Activated CD8-positive, alpha-beta memory T cell treated with anti-CD3 and anti-CD28 coated beads for 4 hours (primary cell): ENCODE measurements at places on chromosomes 6 and 20.

DNA sequence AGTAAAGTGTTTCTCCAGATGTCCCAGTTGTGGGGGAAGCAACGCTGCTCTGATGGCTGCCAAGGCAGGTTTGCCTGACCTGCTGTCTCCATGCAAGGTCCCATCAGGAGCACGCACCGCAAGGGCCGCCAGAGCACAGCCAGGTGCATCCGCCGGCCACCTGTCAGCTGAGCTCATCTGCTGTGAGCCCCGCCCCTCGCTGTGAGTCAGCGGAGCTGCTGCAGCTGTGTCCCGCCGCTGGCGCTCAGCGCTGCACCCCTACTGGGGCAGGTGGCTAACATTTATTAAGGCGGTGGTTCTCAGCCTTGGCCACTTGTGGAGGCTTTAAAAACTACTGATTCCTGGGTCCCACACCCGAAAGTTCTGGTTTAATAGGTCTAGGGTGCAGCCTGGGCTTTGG lies 225.7 kb downstream of the UST start:
- no peak for DNase-seq

DNA sequence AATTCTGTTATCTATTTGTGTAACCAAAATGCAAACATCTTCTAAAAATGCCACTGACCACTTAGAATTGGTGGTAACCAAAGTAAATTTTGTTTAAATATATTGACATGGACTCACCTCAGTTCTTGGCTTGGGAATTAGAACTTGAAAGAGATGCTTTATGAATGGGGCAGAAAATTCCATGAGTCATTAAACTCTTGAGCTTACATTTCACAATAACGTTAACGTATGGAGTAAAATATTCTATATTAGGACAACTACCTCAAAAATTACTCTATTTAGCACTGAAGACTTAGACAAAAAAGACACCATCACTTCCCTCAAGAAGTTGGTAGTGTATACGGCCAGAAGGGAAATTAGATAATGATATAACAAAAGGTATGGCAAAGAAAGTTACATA lies 752.2 kb upstream of the MARCKS start:
- no peak for DNase-seq

GRCh38 chr6:168194732-168195567 lies 115.9 kb upstream of the FRMD1 start:
- no peak for DNase-seq

DNA sequence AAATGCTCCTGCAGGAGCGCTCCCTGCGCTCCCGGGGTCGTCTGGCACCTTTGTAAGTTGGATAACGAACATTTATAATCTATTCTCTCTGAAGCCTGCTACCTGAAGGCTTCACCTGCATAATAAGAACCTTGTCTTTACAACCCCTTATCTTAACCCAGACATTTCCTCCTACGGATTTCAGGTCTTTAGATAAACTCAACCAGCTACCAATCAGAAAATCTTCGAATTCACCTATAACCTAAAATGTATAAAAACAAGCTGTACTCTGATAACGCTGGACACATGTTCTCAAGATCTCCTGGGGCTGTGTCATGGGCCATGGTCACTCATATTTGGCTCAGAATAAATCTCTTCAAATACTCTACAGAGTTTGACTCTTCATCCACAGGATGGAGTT lies 4.1 kb upstream of the KCNK5 start:
- DNase-seq: no peak

DNA sequence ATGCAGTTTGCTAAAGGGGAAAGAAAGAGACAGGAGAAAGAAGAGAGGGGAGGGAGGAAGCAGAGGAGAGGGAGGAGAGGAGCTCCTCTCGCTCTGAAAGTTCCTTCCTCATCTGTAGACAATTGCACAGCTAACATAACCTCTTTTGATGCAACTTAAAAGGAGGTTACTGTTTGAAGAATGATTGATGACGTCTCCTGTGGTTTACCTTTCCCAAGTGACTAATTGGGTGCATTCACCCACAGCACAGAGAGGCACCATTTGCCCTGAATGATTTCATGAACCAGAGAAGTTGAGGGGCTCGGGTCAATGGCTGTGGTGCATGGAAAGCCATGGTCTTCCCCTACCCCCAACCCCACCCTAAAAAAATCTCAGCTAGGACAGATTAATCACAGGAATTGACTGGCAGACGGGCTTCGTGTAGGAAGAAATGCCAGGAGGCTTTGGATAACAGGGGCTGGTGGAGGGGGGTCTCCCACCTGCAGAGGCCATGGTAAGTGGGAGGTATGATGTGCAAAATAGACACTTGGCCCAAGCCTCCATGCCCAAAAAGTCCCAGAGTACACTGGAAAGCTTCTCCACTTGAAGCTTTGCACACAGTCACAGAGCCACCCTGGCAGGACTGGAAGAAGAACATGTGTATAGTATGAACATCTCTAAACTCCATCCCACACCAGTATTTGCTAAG lies 213.7 kb downstream of the ANKRD60 start:
- DNase-seq: no peak
